ENCODE measurements at places on chromosomes 1 and 21. TPM values are rescaled to one million over a fixed set of nuclear protein-coding genes. Genes with fewer than 3 reads are reported as not detected.

CENPS gene
- 6.1 TPM for total RNA-seq

OLIG2 gene
- total RNA-seq: not detected

GNG4 gene
- 2.3 TPM for total RNA-seq

APOBEC4 gene
- total RNA-seq: not detected

- no peak for DNase-seq
Observed at GRCh38 chr1:19785660-19786059, 14.1 kb downstream of the TMCO4 start.

- DNase-seq: no peak
Observed at GRCh38 chr1:26578167-26578566, 48.6 kb downstream of the RPS6KA1 start.

DNA sequence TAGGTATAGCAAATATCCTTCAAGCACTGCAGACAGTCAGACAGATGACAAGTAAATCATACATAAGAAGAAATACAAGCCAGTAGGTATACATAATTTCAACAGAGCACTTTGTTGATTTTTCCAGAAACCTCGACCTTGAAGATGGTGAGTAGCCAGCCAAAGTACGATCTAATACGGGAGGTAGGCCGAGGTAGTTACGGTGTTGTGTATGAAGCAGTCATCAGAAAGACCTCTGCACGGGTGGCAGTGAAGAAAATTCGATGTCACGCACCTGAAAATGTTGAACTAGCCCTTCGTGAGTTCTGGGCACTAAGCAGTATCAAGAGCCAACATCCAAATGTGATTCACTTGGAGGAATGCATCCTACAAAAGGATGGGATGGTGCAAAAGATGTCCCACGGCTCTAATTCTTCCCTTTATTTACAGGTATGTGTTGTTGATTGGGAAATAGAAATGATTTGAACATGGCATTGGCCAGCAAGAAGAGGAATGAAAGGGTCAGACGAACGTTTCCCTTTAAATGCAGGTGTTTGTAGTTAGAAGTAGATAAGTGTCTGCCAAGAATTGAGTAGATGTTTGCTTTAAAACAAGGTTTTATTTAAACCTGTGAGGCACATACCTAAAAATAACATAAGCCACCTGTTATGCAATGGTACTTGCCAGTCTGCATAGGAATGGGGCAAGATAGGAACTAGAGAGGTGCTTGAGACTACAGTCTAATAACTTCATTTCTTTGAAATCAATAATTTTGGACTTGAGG is 2.7 kb downstream of the PDIK1L start:
- no peak for DNase-seq

GRCh38 chr1:73100216-73100615 is 817.9 kb upstream of the NEGR1 start:
- DNase-seq: no peak

GRCh38 chr1:201334325-201335173 is 42.9 kb downstream of the TNNT2 start:
- DNase-seq: no peak

DNA sequence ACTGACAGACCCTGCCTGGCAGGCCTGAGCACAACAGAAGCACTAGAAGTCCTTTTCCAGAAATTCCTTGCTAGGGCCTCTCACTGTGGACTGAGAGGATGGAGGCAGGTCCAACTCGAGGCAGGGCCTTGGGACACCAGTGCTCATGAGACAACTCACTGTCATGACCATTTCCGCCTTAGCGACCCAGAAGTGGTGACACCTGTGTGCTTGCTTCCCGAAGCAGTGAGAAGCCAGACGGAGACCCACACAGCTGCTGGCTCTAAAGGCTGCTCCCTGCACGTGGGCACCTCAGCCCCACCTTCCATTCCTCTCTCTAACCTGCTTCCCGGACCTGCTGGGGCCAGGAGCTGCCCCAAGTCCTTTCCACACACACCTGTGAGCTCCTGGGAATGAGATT is 33.0 kb downstream of the KCNC4 start:
- DNase-seq: no peak

GRCh38 chr1:191453487-191453886 is 704.8 kb upstream of the RGS18 start:
- no peak for DNase-seq

DNA sequence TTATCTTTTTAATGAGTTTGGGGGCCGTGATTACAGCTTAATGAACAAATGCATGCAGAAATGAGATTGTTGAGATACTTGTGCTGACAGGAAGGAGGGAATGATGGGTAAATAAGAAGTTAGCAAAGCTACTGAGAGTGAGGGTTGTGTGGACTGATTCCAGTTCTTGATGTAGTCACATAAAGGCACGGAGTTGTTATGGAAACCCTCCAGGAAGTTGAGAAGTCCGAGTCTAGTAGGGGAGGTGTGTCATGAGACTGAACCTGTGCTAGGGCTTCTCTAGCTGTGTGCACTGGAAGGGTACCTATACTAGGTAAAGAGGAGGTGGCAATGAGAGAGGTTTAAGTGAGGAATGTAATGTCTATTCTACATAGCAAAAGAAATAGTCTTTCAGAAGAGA is 475.7 kb downstream of the USP25 start:
- DNase-seq: no peak

- DNase-seq: no peak
Observed at GRCh38 chr1:205045146-205045545, 2.1 kb downstream of the CNTN2 start.

DNA sequence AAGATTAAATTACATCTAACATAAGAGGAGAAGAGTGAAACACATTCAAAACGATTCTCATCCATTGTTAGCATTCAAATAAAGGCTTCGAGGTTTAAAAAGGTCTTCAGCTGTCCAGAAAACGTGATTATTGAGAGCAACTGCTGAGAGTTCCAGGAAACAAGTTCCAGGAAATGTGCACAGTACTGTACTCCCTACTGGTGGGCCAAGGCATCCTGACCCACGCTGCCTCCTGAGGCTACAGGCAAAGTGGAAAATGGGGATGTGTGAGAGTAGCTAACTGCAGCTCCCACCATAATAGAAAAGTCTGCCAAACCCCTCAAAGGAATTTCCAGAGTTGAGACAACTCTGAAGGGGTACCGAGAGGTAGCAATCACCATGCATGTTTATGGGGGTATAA is 2.0 kb downstream of the VAV3 start:
- no peak for DNase-seq

GRCh38 chr1:218735436-218736032 is 390.4 kb downstream of the TGFB2 start:
- DNase-seq: peak; percentile 18

DNA sequence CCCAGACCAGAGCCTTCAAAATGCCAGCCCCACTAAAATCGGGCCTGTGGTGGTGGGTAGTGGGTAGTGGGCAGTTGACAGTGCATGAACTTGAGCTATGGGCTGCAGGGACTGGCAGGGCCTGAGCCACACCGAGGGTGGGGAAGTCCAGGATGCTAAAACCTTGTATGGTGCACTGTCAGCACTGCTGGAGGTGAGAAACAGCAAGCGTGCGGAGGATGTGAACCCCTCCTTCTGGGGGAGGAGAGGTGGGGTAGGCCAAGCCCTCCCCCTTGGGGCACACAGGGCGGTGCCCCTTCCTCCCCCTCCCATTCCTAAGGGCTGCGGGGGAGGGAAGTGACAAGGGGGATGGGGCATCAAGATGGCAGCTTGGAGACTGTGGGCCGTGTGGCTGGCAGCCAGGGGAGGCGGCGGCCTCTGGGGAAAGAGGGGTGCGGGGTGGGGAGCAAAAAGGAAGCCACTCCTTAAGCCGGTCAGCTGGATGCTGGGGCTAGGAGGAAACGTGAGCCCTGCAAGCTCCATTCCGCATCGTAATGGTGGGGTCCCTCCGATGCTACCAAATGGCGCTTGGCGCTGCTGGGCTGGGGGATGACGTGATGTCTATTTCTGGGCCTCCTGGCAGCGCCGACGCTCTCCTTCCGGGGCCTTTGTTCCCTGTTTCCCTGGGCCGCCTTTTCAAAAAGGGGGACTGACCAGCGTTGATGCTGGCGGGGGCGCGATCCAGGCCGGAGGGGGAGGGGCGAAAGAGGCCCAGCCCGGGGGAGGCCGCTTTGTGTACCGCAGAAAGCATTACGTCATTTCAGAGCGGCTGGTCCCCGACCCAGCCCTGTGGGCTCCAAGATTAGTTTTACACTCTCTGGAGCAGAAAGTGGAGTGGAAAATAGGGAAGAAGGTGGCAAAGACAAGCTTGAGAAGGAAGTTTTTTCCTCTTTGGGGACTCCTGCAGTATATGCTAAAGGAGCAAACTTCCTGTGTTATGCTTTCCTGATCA is 809 bp downstream of the SYT11 start:
- peak; percentile 74 for DNase-seq

- no peak for DNase-seq
Observed at GRCh38 chr1:151936653-151937052, 27.3 kb upstream of the THEM4 start.

DNA sequence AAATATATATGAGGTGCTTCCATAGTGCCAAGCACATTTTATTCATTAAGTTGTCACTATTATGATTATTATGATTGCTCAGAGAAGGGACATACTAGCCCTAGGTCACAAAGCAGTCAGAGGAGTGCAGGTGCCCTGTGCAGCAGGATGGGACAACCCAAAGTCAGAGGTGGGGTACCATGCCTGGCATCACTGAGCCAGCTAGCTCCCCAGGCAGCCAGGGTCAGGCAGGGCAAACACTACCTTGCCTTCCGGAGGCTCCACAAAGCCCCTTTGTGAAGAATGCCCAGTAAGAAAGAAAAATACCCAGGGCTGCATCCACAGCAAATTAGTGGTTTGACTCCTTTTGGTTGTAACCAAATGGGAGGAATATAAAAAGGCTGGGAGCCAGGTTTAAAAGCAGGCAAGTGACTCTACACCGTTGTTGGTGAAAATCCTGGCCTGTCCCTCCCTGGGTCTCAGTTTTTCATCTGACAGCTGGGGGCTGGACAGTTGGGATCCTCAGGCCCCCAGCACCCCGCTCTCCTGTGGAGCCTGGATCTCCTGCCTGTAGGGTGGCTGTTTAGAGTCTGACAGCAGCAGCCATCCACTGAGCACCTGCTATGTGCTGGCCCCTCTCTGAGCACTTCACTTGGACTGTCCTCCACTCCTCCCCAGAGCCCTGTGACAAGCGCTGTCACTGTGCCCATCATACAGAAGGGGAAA is 98.8 kb downstream of the GLIS1 start:
- DNase-seq: no peak

GRCh38 chr1:212368073-212368484 is 46.6 kb downstream of the PACC1 start:
- DNase-seq: no peak

All from urinary bladder (tissue), 4 donors.